ENCODE measurements at places on chromosomes 11 and 22.

DNA sequence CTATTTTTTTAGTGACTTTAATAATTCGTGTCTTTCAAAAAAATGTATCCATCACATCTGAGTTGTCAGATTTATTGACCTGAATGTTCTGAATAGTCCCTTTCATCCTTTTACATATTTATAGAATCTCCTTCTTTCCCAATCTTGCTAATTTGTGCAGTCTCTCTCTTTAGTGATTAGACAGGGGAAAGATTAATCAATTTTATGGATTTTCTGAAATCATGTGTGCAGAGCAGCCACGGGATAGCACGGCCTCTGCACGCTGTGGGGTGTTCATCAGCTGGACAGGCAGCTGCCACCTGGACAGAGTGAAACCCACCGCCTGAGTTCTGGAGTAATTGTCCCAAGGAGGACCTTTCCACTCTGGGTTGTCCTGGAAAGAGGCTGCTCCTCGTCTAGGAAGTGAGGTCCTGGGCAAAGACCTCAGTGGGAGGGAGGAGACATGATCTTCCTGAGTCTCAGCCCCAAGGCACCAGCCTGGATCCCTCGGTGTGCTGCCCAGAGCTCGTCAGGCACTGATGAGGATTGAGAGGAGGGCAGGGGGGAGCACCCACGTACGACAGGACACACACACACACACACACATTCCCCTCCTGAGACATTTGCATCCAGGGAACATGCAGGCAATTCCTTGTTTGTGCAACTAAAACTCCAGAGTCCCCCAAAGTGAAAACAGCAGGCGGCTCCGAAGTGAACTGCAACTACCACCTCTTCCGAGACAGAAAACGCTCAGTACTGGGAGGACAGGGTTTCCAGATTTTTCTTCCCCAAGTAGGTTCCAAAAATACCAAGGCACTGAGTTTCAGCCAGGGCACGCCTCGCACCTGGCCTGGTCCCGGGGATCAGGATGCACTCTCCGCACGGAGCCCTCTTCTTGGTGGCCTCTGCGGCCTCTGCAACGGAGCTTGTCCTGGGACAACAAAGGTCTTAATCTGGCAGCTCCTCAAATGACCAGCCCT lies 22.5 kb upstream of the KRTAP5-6 start:
- DNase-seq: no peak

GRCh38 chr11:70650075-70650909 lies 252.0 kb downstream of the CTTN start:
- DNase-seq: peak; percentile 78

- no peak for DNase-seq
Measured at GRCh38 chr11:83918476-83918875, 632.3 kb upstream of the CCDC90B start.

DNA sequence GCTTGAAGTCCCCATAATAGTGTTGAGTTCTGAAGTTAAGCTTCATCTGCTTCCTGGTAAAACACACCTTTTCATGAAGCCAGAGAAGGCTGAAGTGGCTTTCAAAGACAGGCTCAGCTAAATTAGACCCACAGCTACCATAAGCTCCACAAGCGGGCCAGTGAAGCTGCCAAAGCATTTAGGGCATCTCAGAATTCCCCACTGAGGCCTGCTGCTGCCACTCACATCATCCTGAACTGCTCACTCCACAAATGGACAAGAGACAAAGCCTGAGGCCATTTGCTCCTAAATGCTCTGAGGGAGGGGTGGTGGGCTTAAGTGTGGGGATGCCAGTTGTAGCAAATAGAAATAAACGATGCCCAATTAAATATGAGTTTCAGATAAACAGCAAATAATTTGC lies 14.6 kb downstream of the CCDC83 start:
- no peak for DNase-seq

- no peak for DNase-seq
Measured at GRCh38 chr11:26914968-26915367, 78.9 kb upstream of the FIBIN start.
